ENCODE measurements at places on chromosomes 12 and 14.

- no peak for DNase-seq
Measured at GRCh38 chr12:118946256-118946655, 35.1 kb upstream of the SRRM4 start.

DNA sequence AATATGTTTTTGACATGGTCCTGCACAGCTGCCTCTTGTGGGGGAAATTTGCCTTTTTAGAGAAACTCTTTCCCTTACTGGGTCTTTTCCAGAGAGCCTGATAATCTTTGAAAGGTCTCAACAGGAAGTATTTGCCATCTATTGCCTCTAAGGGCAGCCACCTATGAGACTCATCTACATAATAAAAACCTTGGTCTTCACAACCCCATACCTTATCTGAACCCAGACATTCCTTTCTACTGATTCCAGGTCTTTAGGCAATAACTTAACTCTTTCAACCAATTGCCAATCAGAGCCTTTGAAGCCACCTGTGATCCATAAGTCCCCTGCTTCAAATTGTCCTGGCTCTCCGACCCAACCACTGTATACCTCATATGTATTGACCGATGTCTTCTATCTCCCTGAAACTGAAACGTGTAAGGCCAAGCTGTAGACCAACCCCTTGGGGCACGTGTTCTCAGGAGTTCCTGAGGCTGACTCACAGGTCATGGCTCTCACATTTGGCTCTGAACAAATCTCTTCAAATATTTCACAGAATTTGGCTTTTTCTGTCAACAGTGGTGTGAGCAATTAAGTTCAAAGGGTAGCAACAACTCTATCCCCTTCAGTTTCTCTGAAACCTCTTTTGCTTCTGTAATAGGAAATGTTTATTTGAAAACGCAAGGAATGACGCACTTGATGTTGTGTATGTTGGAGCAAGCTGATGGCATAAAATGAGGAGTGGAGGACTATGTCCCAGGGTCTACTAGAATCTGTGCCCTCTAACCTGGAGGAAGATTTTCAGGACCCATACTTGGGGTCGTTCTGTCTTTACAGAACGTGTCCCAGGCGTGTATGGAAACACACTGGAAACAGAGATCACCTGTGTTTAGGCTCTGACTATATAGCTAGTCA is 49.2 kb upstream of the EIF5 start:
- no peak for DNase-seq

GRCh38 chr14:65369560-65369959 is 43.0 kb upstream of the FUT8 start:
- no peak for DNase-seq

GRCh38 chr14:45251912-45252311 is 1.1 kb downstream of the MIS18BP1 start:
- DNase-seq, result no peak

- DNase-seq, result no peak
Measured at GRCh38 chr12:100303831-100304230, 36.9 kb downstream of the SCYL2 start.

DNA sequence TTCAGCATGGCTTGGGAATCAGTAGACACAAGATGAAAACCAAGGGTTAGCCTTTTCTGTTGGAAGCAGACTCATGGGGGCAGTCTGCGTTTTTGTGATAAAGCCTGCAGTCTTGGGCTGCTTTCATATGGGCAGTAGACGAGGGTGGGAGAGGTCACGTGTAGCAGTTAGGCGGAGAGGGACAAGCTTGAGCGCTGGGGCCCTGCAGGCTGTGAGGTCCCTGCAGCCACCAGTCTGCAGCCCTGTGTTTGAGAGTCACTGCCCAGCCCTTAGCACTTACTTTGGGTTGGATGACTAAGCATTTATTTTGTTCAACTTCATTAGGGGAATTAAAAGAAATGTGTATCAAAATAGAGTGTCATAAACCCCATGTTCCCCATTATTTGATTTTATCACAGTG is 37.2 kb downstream of the EP400 start:
- no peak for DNase-seq

- no peak for DNase-seq
Measured at GRCh38 chr14:83071888-83072501, 1538.3 kb upstream of the SEL1L start.

GRCh38 chr12:121465921-121466793 is 66.2 kb downstream of the RNF34 start:
- no peak for DNase-seq

DNA sequence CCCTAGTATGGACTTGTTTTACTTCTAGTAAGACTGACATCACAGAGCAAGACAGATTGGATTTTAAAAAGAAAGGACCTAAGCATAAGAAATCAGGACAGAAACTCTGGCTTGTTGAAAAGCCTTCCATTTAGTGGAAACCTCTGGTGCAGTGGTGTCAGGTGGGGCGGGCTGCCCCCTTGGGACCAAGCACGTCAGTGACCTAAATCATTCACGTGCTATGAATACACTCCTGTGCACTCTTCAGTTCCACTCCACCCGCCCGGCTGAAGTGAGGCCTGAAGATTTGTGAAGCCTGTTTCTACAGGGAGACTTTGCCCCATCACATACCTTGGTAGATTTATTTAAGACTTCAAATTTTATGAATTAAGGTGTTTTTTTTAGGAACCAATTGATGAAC is 58.2 kb upstream of the STRN3 start:
- DNase-seq, result no peak

All from cortex of kidney (tissue), 1 donor.